GM12891 (cell line): ENCODE measurements at places on chromosomes 7 and 10.

DNA sequence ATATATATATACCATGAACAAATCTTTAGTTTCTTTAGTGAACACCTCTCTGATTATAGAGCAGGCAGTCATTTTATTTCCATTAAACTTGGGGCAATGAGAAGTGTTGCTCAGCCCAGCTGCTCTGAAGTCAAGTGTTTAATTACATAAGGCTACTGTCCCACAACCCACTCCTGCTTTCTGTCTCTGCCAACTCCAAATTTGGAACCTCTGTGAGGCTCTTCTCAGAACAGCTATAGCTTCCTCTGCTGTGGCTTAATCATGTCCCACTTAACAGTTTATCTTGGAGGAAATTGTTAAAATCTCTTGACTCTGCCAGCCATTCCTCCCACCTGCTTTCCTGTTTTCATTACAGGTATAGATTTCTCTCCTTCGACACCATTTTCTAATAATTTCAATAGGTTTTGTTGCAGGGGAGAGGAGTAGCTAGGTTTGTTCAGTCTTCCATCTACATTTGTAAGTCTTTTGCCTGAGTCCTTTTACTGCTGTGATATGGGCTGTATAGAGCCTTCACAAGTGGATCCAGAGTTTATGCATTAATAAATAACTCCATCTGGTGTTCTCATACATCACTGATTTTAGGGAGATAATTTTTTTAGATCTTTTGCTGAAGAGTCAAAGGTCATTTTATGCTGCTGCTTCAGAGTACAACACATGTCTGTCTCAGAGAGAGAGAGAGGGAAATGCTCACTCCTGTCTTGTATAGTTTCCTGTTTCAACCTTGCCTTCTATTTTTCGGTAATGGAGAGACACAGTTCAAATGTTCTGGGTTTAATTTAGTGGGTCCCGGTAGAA is 170.4 kb downstream of the WNT2 start:
- DNase-seq = no peak

- no peak for DNase-seq
These were observed 111.6 kb upstream of the KLF14 start for GRCh38 chr7:130845581-130846085.

DNA sequence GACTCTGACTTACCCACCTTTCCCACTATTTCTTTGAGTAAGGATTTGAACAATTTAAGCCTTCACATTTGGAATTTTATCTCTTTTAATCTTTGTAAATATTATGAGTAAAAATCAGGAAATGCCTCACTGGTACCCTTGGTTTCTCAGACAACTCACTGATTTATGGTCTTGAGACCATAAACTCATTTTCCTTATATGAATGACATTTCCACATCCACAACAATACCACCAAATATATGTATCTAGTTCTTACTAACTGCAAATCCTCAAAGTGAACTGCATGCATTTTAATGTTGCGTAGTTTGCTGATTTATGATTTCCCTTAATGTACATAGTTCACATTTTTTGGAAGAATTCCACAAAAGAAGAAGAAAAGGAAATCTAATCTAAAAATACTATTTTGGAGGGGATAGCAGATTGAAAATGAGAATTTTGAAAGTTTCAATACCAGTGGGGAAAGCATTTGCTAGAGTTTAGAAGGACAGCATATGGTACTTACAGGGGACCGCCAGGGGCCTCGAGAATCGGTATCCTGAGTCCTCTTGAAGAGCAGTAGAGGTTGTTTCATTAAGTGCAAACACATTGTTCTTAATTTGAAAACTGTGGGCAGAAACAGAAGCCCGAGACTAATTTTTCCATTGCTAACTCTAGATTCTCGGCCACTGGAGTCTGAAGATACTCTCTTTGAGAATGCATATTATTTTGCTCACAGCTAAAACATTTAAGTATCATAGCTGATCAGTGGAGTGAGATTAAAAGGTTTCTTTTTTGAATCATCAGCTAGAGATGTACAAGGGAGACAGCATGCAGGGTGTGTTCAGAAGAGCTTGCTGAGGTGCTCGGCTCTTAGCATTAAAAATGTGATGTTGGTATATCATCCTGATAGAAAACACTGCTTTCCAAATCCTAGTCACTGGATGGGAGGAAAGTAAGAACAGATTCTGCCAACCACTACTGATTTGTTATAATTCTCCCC is 964.0 kb downstream of the GATA3 start:
- no peak for DNase-seq

DNA sequence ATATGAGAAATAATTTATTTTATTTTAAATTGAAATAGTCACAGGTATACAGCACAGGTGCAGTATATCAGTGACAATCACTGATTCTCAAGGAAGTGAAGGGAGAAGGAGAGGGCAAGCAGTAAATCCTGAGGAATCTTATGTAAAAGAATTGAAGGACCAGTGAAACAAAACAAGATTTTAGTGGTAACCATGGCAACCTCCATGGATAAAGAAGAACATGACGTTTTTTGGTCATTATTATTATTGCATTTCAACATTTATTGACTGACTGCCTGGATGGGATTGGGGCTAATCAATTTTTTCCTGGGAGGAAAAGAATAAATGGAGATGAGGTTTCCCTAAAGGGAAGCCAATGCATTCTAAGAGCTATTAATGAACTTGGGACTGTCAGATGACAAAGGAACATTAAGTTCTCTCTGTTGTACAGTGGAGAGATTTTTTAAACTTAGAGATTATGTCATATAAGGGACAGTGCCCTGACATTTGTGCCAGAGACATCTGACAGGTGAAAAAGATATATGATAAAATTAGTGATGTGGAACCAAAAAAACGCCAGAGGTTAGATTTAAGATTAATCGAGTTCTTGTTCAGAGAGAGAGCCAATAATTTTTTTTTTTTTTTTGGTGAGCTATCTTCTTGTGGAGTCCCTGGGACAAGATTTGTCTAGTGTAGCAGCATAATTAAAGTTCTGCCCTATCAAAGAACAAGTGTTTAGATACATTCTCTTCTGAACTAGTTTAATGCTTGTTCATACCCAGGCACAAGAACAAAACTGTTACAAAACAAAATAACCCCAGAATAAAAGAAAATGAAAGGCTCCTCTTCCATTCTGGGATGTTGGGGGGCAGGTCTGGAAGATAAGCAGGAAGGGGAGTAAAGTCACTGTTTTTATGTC is 279.9 kb downstream of the CSTF2T start:
- no peak for DNase-seq

GRCh38 chr10:4555920-4556319 is 270.1 kb upstream of the AKR1E2 start:
- DNase-seq = no peak

DNA sequence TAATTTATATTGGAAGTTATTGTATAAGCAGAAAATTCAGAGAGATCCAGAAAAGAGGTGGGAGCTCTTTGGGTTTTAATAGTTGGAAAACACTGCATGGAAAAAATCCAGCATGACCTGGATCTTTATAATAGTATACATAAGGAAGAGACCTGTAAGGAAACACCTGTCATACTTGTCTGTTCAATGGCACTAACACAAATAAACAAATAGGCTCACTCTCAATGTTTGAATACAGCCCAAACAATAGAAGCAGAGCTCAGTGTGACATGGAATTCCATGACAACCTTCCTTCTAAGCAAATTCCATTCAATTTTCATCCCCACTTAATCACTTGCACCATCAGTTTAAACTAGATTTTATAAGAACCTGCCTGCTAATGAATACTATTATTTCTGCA is 31.7 kb downstream of the CISD1 start:
- DNase-seq = no peak

DNA sequence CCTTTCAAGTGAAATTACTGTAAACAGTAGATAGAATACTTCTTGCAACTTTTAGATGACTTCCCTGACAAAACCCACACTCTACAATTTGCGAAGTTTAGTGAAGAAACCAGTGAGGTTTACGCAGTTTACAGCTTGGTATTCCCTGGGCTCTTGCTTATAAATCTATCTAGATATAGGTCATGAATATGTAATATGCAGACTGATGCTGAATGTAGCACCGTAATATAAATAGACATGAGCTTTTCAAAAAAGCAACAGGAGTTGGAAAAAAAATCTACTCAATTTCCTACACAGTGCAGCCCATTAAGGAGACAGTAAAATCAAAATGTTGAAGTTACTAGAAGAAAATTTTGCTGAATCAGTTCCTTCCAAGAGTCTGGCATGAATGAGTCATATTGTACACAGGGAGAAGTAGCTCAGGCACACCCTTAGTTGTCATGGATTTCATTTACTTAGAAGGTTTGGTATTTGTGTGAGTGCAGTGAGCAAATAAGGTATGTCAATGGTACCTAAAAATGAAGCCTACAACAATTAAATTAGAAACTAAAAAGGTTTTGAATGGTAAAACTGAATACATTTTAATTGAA is 67.7 kb upstream of the NEUROD6 start:
- no peak for DNase-seq

DNA sequence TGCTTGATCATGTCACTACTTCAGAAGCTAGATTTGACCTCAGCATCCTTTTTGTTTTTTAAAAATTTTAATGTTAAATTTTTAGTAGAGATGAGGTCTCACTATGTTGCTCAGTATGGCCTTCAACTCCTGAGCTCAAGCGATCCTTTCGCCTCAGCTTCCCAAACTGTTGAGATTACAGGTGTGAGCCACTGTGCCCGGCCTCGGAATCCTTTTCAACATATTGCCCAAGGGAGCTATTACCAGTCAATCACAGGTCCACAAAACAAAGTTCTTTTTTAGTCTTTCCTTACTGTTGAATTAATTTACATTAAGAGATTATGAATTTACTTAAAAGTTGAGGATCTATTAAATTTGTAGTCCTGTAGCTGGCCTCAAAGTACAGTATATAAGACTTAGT is 37.7 kb downstream of the CCSER2 start:
- DNase-seq = no peak

- no peak for DNase-seq
These were observed 340.1 kb downstream of the WDR37 start for GRCh38 chr10:1396297-1396635.

DNA sequence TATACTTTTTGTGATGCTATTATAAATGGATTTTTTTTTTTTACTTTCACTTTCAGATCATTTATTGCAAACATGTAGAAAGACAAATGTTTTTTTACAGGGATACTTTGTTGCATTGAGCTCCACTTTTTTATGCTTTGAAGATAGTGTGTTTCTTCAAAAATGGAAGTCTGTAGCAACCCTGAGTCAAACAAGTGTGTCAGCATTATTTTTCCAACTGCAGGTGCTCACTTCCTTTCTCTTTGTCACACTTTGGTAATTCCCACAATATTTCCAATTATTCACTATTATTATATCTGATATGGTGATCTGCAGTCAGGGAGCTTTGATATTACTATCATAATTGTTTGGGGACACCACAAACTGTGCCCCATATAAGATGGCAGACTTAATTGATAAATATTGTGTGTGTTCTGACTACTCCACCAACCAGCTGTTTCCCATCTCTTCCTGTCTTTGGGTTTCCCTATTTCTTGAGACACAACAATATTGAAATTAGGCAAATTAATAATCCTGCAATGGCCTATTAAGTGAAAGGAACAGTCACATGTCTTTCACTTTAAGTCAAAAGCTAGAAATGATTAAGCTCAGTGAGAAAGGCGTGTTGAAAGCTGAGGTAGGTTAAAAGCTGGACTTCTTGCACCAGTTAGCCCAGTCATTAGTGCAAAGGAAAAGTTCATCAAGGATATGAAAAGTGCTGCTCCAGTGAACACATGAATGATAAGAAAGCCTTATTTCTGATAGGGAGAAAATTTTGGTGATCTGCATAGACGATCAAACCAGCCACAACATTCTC is 231.3 kb upstream of the SH2B2 start:
- DNase-seq = no peak

GRCh38 chr10:43061760-43062159 is 15.1 kb upstream of the RET start:
- no peak for DNase-seq

DNA sequence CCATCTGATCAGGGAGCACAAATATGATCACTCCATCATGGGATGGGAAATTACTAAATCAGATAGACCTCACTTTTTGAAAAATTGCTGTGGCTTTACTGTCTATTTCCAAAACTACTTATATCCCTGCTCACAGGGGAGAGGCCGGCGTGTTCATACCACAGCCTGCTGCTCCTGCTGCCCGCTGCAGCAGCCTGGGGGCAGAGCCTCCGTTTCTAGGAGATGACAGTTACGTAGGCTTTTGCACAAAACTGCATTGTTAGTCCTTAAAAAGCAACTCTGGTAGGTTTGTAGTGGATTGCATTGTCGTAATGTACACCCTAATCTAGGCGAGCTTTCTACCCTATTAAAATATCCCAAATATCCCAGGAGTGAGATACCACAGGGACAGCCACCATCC is 203.7 kb downstream of the EBF3 start:
- no peak for DNase-seq

GRCh38 chr7:123864966-123865365 is 20.0 kb downstream of the HYAL4 start:
- no peak for DNase-seq

- DNase-seq = no peak
These were observed 428.2 kb upstream of the GALNT17 start for GRCh38 chr7:70703785-70704184.

- no peak for DNase-seq
These were observed 34.6 kb downstream of the IFT22 start for GRCh38 chr7:101287032-101287431.

DNA sequence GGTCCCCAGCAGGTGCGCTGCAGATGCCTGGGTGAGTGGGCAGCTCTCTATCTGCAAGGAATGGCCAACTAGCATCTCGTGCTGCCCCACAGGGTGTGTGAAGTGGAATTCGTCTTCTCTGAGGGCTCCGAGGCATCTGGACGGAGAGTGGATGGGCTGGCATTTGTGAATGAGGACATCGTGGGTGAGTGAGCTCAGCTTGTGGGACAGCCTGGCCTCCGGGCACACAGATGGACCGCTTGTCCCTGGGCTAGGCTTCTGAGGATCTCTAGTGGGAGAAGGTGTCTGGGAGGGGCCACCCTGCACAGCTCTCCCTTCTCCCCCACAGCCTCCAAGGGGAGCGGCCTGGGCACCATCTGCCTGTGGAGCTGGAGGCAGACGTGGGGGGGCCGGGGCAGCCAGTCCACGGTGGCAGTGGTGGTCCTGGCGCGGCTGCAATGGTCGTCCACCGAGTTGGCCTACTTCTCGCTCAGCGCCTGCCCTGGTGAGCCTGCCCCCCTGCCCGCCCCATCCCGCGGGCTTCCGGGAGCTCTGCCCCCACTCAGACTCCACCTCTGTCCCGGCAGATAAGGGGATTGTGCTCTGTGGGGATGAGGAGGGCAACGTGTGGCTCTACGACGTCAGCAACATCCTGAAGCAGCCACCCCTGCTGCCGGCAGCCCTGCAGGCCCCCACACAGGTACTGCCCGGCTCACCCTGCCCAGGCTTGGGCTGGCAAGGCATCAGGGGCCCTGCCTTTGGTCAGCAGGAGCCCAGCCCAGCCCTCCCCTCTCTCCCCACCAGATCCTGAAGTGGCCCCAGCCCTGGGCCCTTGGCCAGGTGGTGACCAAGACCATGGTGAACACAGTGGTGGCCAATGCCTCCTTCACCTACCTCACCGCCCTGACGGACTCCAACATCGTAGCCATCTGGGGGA is 6.3 kb downstream of the POLR2J start:
- no peak for DNase-seq

DNA sequence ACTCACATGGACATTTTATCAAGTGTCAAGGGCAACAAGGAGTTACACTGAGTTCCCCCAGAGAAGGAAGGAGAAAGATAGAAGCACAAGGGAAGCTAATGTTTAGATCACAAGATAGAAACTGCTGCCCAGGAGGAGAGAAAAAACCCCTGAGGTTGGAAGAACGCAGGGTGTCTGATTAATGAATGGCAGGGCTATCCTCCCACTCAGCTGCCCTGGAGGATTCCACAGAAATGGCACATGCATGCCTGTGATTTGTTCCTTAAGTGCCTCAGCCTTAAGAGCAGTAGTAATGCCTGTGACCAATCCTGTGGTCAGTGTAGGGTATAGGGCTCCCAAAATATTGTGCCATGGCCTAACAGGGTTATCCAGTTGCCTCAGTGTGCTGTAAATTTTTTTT is 20.2 kb downstream of the DNAJB9 start:
- no peak for DNase-seq
